ENCODE measurements at places on chromosomes 12 and 14.

DNA sequence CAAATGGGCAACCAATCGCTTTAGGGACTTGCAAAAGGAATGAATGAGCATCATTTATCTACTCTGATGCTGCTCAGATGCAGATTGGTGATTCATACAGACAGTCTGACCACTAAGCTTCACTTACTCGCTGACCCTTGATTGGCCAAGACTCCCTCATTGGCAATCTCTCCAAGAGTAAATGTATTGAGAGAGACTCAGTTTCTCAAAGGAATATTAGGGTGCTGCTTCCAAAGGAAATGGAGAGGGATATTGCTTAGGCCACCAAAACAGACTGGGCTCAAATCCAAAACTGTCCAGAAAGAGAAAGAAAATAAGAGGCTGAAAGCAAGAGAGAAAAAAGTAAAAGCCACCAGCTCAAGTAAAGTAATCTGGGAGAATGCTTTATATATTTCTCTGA lies 785.2 kb downstream of the GALC start:
- no peak for DNase-seq

DNA sequence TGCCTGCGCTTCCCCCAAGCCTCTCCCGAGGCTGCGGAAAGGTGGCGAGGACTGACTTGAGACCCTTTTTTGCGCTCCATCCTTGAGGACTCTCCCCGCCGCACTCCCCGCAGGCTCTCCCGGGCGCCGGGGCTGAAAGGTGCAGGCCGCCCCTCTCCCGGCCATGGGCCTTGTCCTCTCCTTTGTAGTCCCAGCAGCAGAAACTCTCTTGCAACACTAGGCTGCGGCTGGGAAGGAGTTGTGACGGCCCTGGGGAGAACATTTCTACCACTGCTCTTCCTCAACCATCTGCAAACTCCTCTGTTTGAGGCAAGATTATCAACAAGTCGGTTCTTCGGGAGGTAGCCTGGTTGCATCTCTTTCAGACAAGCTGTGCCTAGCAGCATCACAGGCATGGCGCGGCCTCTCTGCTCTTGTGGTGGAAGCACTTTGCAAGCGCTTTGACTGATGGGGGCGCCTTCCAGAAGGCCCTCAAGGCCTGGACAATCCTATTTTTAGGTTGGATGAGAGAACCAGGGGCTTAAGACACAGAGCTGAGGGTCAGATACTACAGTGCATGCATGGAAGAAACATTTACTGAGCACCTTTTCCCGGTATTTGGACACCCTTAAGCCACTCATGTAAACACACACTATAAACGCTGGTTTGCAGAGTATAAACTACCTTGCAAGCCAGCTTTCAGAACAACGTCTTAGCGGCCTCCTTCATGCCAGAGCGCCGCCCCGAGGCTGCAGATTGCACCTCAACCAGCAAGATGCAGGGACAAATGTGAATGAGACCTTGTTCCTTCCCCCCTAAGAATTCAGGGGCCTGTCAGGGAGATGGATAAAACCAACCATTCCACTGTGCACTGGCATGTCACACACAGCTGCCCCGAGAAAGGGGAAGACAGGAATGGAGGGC lies 1.2 kb upstream of the PRIMA1 start:
- DNase-seq, result no peak

GRCh38 chr12:109760031-109760929 lies 46.7 kb downstream of the FAM222A start:
- peak; percentile 9 for DNase-seq

DNA sequence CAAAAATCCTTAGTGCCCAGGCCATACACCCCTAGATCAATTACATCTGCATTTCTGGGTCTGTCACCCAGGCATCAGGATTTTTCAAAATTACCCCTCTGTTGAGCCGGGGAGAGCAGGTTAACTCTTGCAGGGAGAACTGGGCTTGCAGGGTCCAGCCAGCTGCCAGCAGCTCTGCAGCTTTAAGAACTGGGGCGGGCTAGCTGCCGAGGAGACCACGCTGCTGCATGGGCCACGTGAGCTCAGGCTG lies at the start of gene DGLUCY:
Gene DGLUCY, plus strand, starts transcription at position 245 of the 250 bp plus-strand sequence. CDS start 46,222 bp downstream, outside the sequence.
- no peak for DNase-seq

DNA sequence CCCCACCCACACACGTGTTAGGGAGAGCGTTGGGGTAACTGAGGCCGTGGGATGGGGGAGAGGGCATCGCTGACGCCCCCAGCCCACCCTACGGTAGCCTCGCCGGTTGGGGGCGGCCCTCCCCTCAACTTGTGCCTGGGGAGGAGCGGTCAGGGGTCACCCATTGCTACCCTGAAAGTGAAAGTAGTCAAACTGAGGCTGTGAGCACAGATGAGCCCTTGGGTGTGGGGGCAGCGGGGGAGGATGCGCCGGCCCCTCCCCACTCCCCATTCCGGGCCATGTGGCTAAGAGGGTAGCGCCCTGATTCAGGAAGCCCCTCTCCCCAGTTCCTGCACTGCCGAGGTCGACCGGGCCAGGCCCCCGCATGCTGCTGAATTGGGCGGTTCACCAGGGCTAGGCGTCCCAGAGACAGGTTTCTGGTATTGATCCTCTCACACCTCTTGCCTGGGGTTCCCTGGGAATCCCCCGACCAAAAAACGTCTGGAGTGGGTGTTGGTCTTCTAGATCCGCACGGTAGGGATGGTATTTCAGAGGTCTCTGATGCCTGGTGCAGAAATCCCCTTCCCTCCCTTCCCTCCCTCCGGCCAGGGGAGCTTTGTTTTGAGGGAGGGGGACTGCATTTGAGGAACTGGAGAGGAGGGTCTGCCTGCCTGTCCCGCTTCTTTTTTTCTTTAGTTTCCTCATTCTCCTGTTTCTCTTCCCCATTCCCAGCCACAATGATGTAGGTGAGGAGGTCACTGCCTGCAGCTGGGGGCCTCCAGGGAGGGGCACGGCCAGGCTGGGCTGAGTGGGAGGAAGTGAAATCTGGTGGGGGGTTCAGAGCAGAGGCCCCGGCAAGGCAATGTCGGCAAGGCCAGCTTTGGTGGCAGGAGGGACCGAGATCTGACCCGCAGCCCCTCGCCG lies 1.0 kb downstream of the SH2B3 start:
- peak; percentile 76 for DNase-seq

- DNase-seq, result no peak
These were observed 209.6 kb upstream of the SLC16A7 start for GRCh38 chr12:59386236-59386635.

DNA sequence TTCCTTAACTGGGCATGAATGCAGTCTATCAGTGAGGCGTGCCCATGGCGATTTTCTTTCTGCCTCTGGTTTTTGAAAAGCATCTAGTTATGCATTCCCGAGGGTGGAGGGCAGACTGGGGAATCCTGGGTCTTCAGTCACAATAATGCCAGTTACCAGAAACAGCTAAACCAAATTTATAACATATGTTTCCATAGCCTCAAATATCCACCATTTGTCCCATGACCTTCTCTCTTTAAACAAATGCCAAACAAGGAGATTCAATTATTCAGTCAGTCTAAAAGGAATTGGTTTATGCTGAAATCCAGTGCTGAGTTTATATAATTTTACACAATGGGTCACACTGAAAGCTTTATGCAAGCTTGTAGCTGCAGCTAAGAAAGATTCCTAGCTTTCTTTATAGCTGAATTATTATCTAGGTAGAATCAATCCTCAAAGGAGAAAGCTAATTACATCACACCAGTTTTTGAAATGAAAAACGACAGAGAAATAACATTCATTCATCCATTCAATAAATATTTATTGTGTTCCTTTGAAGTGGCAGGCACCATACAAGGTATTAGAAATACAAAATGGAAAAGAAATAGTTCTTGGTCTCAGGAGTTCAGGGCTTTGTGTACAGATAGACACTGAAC lies 131.3 kb upstream of the RAP1B start:
- DNase-seq, result no peak

GRCh38 chr14:95620659-95621059 lies 65.6 kb upstream of the TCL1B start:
- DNase-seq, result no peak

- no peak for DNase-seq
These were observed 119.3 kb downstream of the NTN4 start for GRCh38 chr12:95671265-95671664.

DNA sequence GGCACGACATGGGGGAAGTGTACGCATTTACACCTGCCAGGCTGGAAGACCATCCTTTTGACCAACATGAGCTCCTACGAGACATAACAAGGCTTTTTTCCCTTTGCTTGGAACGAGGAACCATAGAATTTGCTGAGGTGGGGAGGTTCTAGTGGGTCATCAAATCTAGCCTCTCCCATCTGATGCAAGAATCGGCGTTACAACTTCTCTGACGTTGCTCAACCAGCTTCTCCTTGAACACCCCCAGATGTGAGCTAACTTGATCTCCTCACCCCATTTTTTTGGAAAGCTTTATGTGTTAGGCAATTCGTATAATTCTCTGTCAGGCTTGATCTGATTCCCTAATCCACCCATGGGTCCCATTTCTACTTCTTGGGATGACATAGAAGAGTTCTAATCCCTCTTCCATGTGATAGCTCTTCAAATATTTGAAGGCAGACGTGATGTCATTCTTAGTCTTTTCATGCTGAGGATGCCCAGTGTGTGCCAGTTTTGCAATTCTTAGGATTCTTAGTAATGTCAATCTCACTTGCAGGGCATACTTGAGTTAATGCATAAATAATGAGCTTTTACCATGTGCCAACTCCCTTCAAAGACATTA lies 163.6 kb upstream of the PARP11 start:
- no peak for DNase-seq

DNA sequence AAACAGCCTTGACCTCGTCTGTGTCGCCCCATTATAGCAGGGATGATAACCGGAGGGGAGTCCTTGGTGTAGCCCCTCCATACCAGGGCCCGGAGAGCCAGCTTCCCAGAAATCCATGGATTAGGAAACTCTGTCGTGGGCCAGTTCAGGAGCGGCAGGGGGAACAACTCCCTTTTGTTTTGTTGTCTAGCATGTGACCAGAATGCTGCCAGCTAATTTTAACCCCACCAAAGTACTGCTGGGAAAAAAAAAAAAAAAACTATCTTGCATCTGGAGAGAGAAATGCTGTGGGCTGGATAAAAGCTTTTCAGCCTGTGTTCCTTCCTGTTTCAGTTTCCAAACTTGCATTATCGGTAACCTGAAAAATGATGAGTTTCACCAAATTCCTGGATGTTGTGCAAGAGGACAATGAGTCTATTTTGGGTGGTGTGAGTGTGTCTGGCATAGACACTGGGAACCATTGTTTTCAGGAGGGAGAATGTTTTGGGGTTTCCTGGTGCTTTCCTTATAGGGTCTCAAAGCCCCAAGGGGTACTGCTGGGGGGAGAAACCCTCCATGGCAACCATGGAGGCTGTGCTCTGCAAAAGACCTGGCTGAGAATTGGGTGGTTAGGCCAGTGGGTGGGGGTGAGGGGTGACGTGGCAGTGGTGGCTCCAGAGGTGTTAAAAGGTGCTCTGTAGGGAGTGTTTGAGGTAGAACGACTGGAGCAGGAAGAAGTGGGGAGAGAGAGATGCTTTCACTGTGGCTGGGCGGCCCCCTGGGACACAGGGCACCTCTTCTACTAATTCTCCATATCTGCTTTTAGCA lies 14.9 kb upstream of the IRF2BPL start:
- no peak for DNase-seq

- no peak for DNase-seq
These were observed 40.8 kb upstream of the SPTLC2 start for GRCh38 chr14:77657280-77657679.

- DNase-seq, result no peak
These were observed 1.0 kb downstream of the HOMEZ start for GRCh38 chr14:23284654-23285529.

GRCh38 chr12:113666223-113666622 lies 194.6 kb upstream of the LHX5 start:
- no peak for DNase-seq

DNA sequence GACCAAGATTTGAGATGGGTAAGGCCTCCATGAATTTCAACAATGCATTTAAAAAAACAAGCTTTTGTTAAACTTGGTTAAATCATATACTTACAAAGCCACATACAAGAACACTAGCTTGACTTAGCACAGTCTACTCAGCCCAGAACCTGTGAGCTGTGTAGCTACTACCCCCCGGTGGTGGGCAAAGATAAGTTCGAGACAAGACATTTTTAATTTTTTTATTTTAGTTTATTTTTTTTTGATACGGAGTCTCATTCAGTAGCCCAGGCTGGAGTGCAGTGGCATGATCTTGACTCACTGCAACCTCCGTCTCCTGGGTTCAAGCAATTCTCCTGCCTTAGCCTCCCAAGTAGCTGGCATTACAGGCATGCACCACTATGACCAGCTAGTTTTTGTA lies 3.7 kb upstream of the NECAP1 start:
- DNase-seq, result peak; percentile 54

DNA sequence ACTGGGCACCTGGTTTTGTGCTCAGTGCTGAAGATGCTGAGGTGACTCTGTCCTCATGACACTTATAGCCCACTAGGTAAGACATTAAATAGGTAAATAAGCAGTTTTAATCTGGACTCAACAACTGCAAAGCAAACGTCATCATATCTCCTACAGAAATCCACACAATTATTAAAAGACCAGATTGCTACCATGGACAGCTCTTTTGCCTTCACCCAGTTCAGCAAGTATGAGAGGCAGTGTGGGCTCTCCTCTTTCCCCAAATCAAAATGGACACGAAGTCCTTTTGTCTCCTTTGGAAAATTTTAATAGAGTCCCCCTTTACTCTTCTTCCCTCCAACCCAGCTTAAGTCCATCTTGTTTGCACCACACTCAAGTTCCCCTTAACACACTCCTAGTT lies 171.1 kb downstream of the RPAP3 start:
- no peak for DNase-seq

DNA sequence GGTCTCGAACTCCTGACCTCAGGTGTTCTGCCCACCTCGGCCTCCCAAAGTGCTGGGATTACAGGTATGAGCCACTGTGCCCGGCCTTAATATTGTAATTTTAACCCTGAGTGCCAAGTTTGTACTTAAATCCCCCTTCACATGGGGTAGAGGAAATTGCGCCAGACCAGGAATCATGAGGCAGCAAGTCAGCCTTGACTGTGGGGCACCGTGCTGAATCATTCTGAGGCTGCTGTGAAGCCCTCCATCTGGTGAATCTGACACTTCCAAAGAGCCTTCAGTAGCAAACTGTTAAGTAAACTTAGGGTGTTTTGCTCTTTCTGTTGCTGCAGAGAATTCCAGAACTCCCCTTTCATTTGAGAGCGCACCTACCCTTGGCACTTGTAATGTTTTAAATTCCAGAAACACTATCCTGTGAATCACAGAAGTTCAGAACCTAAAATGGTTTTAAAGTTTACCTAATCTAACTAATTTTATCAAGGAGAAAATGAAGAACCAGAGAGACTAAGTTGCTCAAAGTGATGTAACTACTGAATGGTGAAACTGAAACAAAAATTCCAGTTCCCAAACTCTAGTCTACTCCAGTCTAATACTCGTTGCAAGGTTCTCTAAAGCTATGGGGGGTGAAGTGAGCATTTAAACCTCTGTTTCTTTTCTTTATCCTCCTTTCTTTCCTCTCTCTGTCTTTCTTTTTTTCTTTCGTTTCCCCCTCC lies 7.5 kb downstream of the HEBP1 start:
- no peak for DNase-seq

- DNase-seq, result no peak
These were observed 14.1 kb upstream of the ASIC1 start for GRCh38 chr12:50043308-50043707.

GRCh38 chr14:100790502-100791347 lies 35.2 kb upstream of the MEG3 start:
- no peak for DNase-seq

GRCh38 chr12:110365489-110366320 lies 37.8 kb downstream of the ANAPC7 start:
- DNase-seq, result no peak

- DNase-seq, result no peak
These were observed 7.7 kb upstream of the LTBP2 start for GRCh38 chr14:74619672-74620131.

- peak; percentile 74 for DNase-seq
These were observed at the start of gene CCDC177 for GRCh38 chr14:69574263-69574953. Gene CCDC177, minus strand, starts transcription at chr14:69574871. Its CDS starts 1,249 bp downstream, at chr14:69573622.

Measured in stimulated activated naive CD8-positive, alpha-beta T cell treated with anti-CD3 and anti-CD28 coated beads, Interleukin-15, amount 100 ng/mL, for 72 hours (primary cell).